ENCODE measurements at places on chromosomes 12 and 14. TPM values are rescaled to one million over a fixed set of nuclear protein-coding genes. Genes with fewer than 3 reads are reported as not detected.

GRCh38 chr14:64726585-64726890 lies 22.3 kb downstream of the PLEKHG3 start:
- peak; percentile 91 for DNase-seq

Gene EFS
- not detected for total RNA-seq

GRCh38 chr14:102415671-102416070 lies 52.9 kb downstream of the TECPR2 start:
- no peak for DNase-seq

Gene TSHR
- not detected for total RNA-seq

GRCh38 chr12:34333337-34333736 lies 311.0 kb downstream of the ALG10 start:
- no peak for DNase-seq

Gene RAD9B
- total RNA-seq: 0.40 TPM

GRCh38 chr14:52735921-52736489 lies 6.0 kb downstream of the STYX start:
- no peak for DNase-seq

GRCh38 chr14:102824832-102825231 lies 47.6 kb downstream of the TRAF3 start:
- no peak for DNase-seq

- DNase-seq: peak; percentile 59
Observed at GRCh38 chr12:56160193-56160763, 2.1 kb downstream of the MYL6 start.

Gene ACSS3
- 9.9 TPM for total RNA-seq

DNA sequence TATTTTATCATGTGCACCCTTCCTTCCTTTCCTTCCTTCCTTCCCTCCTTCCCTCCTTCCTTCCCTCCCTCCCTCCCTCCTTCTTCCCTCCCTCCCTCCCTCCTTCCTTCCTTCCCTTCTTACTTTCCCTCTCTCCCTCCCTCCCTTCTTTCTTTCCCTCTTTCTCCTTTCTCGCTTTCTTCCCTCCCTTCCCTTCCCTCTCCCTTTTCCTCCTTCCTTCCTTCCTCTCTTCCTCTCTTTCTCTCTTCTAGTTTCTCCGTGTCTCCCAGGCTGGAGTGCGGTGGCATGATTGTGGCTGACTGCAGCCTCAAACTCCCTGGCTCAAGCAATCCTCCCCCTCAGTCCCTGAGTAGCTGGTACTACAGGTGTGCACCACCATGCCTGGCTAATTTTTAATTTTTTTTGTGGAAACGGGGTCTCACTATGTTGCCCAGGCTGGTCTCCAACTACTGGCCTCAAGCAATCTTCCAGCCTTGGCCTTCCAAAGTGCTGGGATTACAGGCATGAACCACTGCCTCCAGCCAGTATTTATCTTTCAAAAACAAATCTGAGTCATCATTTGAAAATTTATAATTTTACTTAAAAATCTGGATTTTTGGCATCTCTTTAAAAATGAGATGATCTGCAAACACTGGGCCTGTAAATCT lies 7.8 kb downstream of the C1RL start:
- DNase-seq: no peak

DNA sequence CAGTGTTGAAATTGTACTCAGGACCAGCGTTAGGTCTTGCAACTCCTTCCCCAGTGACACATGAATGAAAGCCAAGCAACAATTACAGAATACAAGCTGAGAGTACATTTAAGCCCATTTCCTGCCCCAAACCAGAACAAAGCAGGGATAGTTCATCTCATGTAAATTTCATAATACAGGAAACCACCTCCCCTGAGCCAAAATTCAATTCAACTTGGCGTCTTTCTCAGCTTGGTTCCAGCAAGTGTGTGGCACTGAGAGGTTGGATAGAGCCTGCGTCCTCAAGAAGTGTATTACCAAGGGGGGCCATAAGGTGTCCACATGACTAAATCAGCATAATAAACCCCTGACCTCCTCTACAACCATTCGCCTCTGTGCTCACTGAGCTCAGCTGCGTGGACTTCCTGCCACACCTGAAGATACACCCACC lies 278.9 kb upstream of the CRY1 start:
- peak; percentile 27 for DNase-seq

DNA sequence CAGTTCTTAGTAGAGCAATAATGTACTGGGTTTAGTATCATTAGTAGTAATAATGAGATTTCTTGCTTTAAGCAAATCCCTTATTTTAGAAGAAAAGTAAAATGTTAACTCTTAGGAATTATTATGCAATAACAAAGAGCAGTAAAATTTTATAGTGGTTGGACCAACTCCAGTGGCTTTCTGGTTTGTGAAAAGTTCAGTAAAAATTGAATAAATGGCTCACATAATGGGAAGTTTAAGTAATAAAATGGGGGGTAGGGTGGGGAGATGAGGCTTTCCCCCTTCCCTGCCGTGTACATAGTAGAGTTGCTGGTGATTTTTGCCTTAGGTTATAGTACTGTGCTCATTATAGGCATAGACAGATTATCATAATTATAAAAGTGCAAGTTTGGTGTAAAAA lies 250.5 kb upstream of the ATP2B1 start:
- DNase-seq: no peak

- DNase-seq: no peak
Observed at GRCh38 chr14:36805131-36805559, 143.5 kb downstream of the PAX9 start.

GRCh38 chr14:104753528-104754212 lies 723 bp downstream of the SIVA1 start:
- DNase-seq: peak; percentile 66

GRCh38 chr14:102751088-102751487 lies 26.2 kb upstream of the TRAF3 start:
- no peak for DNase-seq

Gene SBNO1
- total RNA-seq: 18.4 TPM

Gene PTPRR
- 17.5 TPM for total RNA-seq

DNA sequence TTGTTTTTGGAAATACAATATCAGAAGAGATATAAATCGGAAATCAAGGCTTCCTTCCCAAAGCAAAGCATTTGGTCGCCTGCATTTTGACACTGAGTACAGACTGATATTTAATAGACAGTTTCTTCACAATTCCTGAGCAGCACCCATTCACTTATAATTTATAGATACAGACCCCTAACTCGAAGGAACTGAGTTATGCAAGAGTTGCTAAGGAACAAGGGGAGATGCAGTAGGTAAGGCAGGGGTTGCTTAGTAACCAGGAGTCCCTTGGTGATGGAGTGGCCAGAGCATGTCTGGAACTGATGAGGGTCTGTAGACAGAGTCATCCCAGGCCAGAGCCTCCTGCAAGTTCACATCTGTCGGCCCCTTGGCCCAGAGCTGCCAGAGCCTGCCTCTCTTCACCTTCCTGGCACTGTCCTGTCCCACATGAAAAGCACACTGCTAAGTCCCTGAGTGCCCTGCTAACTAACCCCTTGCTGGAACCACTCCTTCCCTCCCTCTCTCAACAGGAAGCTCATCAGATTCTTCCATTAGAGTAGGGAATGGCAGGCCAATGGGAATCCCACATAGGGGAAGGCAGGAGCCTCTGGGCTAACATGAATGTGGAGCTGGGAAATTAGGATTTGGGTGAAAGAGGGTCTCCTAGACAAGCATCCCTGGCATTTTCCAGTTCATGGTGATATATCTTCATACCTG lies 3.6 kb upstream of the DHRS2 start:
- DNase-seq: no peak

DNA sequence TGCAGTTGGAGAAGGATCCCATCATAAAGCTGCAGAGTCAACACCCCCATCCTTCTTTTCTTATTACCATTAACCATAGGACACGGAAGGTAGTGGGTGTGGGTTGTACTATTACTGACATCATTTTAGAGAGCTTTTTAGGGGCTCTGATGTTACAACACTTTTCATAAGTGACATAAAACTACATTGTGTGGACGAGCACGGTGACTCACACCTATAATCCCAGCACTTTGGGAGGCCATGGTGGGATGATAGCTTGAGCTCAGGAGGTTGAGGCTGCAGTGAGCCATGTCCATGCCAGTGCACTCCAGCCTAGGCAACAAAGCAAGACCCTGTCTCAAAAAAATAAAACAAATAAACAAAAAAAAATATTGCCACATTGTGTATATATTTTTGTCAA lies 167.1 kb downstream of the DUSP6 start:
- DNase-seq: no peak

- no peak for DNase-seq
Observed at GRCh38 chr14:96117101-96117897, 78.1 kb downstream of the C14orf132 start.

Gene SPPL3
- 36.3 TPM for total RNA-seq

DNA sequence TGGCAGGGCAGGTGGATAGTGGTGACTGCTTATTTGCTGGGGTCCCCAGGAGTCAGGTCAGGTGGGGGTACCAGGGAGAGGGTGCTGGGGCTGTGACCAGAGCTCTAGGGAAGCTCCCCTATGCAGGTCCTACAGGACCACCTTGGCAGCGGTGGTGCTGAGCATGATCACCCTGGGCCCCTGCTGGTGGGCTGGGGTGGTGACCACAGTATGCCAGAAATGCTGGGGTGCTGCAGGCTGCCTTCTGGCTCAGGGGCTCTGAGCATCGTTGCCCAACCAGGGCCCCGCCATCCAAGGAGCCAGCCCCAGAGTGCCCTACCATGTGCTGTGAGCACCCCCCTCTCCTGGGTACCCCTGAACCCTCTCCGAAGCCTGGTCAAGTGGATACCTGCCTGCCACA lies 17.5 kb upstream of the NUDT14 start:
- DNase-seq: no peak

DNA sequence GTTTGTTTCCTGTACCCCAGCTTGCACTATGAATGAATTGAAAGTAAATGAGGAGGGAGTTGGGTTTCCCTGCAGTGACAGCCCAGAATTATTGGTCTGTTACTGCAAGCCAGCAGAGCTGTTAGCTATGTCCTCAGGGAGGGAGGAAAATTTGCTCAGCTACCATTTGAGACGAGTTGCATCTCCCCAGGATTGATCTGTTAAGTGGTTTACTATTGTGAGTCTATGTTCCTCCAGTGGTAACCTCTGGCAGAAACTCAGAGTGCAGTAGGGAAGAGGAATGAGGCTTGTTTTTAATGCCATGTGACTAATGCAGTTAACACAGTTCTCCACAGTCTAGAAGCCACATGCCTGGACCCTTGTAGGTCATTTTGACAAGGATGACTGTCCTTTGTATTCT lies 173.9 kb downstream of the SLC15A4 start:
- no peak for DNase-seq

DNA sequence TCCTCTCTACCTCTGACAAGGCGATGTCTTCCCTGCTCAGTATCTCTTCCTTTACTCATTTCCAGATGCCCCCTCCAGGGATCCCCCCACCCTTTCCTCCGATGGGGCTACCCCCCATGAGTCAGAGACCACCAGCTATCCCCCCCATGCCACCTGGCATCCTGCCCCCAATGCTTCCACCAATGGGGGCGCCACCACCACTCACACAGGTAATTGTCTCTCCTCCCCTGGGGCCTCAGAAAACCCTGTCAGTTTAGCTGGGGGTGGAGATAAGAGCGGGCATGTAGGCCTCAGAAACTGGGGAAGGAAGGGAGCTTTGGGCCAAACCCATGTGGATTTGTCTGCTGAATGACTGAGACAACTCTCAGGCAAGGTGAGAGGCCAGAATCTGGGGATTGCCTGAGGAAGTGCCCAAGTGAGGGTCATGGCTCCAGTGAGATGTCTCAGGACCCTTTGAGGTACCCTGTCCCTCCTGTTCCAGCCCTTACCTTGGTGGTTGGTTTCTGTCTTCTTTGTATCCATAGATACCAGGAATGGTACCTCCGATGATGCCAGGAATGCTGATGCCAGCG lies 8.1 kb downstream of the PRPF40B start:
- DNase-seq: no peak

- no peak for DNase-seq
Observed at GRCh38 chr12:23561364-23562345, 387.8 kb downstream of the SOX5 start.

GRCh38 chr12:27015730-27016076 lies 1.5 kb upstream of the TM7SF3 start:
- DNase-seq: no peak

Gene MYH6
- total RNA-seq: not detected

Gene CRIP1
- total RNA-seq: 33.8 TPM

- DNase-seq: no peak
Observed at GRCh38 chr12:115297445-115297844, 613.5 kb upstream of the TBX3 start.

DNA sequence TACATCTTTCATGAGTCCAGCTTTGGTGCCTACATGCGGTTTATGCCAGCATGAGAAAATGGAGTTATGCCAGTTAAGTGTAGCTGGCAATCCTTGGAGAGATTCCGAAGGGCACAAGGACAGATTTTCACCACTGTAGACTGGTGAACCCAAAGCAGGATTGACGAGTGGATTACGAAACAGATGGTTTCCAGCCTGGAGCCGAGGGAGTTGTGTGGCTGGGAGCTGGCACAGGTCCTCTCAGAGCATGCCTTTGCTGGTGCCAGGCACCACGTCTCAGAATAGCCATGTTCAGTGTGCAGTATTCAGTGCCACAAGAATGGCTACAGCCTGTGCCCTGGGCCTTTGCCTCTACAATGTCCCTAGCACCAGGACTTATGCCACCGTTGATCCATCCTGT lies 13.2 kb downstream of the KCNH3 start:
- no peak for DNase-seq

GRCh38 chr12:50914872-50915484 lies 37.4 kb upstream of the HIGD1C start:
- no peak for DNase-seq

- no peak for DNase-seq
Observed at GRCh38 chr12:46267575-46267824, 1.3 kb downstream of the SLC38A1 start.

Gene AMDHD1
- 1.7 TPM for total RNA-seq
